Kidney capillary endothelial cell (primary cell): ENCODE measurements at places on chromosomes 16 and 17.

GRCh38 chr17:1125788-1126145, 54.0 kb downstream of the ABR start:
- DNase-seq, result no peak

GRCh38 chr16:1979271-1980029, 1.8 kb downstream of the NOXO1 start:
- DNase-seq, result no peak

DNA sequence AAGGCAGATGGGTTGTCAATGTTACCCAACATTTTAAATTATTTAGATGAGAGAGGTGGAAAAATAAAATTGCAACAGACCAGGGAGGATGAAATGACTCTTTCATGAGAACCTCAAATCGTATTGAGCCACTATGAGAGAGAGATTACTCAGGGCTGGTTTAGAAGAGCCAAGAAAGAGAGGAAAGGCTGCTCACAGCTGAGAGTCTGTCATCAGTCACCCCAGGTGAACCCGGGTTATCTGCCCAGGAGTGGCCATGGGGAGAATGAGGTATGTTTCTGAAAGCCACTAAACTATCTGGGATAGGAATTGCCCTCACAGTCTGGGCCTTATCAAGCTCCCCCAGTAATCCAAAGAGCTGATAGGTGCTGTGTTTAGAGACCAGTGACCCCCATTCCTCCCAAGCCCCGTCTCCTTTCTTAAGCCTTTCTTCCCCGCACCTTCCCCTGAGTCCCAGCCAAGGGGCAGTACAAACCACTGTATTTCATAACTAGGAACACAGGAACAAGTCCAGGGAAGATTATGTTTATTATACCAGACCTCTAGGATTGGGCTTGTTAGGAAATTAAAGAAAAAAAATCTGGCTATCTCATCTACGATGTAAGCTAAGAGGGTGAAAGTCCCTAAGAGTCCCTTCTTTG, 158.9 kb upstream of the NOL11 start:
- DNase-seq, result no peak

DNA sequence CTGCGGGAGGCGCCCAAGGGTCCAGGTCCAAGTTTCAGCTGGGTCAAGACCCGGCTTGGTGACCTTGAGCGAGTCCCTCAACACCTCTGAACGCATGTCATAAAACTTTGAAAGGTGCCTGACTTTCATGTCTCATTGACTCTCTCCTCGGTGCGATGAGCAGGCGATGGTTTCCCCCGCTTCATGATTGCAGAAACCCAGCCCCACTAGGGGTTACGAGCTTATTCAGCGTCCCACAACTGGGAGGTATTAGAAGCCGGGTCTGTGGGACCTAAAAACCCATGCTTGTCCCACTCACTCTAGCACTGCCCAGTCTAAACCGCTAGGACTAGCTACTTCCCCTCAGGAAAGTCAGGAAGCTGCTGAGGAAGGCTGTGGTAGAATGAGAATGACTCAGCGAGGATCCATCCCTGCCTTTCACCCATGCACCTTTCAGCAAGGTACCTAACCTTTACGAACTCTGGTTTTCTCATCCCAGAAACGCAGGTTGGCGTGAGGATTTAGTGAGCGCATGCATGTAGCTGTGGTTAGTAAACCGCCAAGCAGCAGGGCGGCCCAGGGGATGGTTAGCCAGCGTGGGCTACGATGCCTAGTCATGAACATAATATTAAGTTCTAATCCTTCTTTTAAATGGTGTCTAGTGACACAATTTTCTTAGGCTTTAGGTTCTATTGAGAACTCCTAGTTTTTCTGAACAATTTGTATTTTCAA, 26.2 kb upstream of the RFFL start:
- DNase-seq, result peak; percentile 73

DNA sequence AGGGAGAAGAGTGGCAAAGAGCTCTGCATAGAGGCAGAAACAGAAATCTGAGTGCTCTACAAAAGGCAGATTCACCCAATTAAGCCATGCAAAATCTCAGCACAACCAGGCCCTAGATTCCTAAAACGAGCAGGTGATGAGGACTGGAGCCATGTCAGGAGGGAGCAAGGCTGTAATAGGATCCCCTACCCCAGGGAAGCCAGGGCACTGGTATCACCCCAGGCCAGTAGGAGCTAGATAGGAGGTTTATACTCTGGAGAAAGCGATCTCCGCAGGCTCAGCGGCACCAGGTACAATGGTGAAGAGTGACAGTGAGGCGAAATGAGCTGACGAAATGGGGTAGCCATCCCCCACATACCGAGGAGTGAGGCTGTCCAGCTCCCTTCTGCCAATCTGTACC, 171.5 kb downstream of the PARN start:
- DNase-seq, result no peak

GRCh38 chr17:41496803-41497484, 7.2 kb upstream of the KRT36 start:
- DNase-seq, result peak; percentile 85
